ENCODE measurements at places on chromosomes 7 and 10.

GRCh38 chr7:18425838-18426445 is 69.6 kb upstream of the HDAC9 start:
- DNase-seq: no peak

DNA sequence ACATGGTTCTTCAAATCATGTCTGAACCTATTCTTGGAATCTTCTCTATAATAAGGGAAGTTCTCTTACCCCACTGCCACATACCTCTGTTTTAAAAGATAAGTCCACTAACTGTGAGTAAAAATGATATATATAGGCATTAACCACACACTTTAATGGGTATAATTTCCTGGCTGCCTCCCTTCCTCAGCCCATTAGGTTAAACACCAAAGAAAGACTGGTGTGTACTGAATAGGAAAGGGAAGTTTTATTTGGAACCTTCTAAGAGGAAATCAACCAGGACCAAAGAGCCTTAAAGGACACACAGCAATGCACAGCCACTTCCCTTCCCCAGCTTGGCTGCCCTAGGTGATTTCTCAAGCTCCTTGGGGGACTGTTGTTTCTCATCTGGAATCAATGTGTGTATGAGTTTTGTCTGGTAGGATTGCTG is 5.0 kb upstream of the WBP1L start:
- DNase-seq: no peak

DNA sequence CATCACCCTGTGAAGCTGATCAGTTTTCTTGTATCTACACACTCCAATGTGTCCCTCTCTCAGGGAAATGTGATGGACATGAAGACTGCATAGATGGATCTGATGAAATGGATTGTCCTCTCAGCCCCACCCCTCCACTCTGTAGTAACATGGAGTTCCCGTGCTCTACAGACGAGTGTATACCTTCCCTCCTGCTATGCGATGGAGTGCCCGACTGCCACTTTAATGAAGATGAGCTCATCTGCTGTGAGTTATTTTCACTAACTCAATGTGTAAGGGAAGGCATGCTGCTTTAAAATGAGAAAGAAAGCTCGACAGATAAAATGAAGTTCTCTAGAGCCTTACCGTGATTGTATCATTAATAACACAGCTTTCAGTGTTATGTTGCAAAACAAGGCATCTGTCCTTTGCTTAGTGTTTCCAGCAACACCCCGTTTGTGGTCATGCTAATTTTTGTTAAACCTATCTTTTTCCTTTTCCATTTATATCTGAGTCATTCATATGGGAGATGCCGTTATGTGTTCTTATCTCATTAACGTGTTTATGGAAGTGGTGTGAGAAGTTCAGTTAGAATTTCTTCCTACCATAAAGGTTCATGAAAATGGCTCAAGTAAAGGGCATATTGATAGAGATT is 220.9 kb upstream of the PLXDC2 start:
- no peak for DNase-seq

GRCh38 chr7:28958235-28958979 is at the start of gene TRIL:
TSS of gene TRIL (minus strand) at chr7:28958330. CDS start at chr7:28958046, 284 bp downstream.
- peak; percentile 19 for DNase-seq

DNA sequence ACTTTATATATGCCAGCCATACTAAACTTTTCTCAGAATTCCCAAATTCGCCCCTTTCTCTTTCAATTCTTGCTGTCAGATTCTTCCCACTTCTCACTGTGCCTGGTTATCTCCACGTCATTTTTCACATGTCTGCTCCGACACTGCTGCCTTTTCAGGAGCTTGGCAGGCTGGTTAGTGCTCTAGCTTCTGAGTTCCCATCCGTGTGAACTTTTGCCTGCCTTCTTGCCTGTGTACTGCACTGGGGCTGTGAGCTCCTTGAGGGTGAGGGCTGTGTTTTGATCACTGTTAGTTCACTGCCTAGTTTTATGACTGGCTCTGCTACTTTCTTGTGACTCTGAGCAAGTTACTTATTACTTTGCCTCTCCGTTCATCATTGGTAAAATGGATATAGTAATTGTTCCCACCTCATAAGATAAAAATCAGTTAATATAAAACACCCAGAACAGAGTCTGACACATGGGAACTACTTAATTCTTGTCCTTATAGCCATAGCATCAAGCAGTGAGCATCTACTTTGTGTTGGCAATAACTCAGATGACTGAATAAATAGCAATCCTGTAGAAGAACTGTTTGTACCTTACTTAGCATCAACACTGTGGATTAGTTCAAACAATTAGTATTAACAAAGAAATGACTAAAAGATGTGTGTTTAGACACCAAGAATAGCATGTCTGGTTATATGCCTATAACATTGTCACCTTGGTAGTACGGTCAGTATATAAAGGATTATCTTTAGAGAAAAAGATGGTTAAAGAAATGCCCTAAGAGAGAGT is 5.5 kb downstream of the GSTO1 start:
- no peak for DNase-seq

DNA sequence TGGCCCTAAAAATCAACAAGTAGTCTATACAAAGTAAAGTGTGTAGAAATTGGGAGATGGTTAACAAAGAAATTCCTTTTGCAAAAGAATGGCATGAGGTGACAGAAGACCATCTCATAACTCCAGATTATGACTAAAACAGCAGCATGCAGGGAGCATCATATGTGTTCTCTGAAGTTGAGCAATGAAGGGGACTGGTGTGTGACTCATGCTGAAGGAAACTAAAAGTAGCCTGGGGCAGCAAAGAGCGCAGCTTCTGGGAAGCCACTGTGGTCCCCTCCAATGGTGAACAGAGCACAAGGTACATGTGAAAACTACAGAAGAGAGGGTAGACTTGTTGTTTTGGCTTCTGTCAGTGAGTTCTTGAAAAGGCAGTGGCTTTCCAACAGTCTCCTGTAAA is 133.4 kb downstream of the MACC1 start:
- DNase-seq: no peak

DNA sequence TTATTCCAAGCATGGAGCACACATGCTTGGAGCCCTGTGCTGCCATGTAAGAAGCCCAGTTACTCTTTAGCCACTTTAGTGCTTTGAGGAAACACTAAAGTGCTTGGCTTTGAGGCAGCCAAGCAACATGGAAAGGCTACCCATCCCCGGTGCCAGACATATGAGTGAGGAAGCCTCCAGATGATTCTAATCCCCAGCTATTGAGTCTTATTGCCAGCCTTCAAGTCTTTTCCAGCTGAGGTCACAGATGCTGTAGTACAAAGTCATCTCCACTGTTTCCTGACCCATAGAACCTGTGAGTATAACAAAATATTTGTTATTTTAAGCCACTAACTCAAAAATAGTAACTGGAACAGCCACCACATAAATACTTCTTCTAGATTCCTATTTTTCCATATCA is 91.4 kb upstream of the CYP26C1 start:
- no peak for DNase-seq
